Caco-2 (cell line): ENCODE measurements at places on chromosomes 6 and 20. TPM values are rescaled to one million over a fixed set of nuclear protein-coding genes. Genes with fewer than 3 reads are reported as not detected.

- DNase-seq, result no peak
Observed at GRCh38 chr20:18734525-18735189, 78.9 kb upstream of the SCP2D1 start.

GRCh38 chr6:137775720-137776119 lies 91.3 kb upstream of the TNFAIP3 start:
- DNase-seq, result no peak

DNA sequence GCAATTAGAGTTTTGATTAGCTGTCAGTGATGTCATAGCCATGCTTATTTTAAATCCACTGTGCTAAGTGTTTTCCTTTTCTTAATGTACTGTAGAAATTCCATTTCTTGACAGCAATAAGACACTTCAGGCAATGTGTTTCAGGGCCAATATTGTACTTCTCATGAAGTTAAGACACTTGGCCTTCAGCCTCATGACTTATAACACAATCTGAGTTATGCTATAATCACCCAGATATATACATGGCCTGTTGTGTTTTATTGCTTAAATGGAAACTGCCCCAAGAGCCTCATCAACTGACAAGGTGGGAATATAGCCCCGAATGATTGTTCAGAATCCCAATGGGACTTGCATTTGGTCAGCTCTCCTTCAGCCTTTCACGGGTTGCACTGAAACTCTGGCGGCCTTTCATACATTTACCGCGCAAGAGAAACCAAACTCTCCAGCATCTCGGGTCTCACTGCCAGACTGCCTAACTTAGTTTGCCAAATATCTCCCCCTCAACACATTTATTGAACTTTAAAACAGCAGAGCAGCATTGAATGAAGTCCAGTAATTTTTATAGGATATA lies 44.2 kb upstream of the TBX18 start:
- no peak for DNase-seq

DNA sequence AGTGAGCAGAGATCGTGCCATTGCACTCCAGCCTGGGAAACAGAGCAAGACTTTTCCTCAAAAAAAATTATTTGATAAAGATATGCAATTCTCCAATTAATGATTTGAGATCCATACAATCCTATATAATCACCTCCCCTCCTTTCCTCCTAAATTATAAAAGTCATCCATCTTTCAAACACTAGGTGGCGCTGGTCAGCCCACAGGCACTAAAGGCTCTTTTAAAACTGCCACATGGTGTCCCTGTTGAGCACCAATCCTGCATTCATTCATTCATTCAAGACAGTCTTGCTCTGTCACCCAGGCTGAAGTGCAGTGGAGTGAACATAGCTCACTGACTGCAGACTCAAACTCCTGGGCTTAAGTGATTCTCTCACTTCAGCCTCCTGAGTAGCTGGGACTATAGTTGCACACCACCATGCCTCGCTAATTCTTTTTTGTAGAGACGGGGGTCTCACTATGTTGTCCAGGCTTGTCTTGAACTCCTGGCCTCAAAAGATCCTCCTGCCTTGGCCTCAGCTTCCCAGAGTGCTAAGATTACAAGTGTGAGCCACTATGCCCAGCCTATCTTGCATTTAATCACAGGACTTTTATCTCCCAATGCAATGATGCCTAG lies 58.7 kb upstream of the SLC2A12 start:
- peak; percentile 58 for DNase-seq

- no peak for DNase-seq
Observed at GRCh38 chr6:157659536-157660271, 163.3 kb upstream of the SNX9 start.

- no peak for DNase-seq
Observed at GRCh38 chr6:71157345-71157744, 131.3 kb upstream of the OGFRL1 start.

- no peak for DNase-seq
Observed at GRCh38 chr6:24595910-24596525, 50.0 kb downstream of the KIAA0319 start.

GRCh38 chr20:48841196-48841874 lies 13.5 kb upstream of the PREX1 start:
- no peak for DNase-seq

GRCh38 chr6:170147056-170147787 lies 143.7 kb downstream of the DLL1 start:
- DNase-seq, result peak; percentile 22

- DNase-seq, result peak; percentile 81
Observed at GRCh38 chr6:27145731-27146455, 101.6 kb upstream of the PRSS16 start.

GRCh38 chr6:134584847-134585516 lies 267.1 kb upstream of the SGK1 start:
- no peak for DNase-seq

GRCh38 chr20:20788308-20788707 lies 75.9 kb upstream of the RALGAPA2 start:
- no peak for DNase-seq

- no peak for DNase-seq
Observed at GRCh38 chr20:60294632-60295031, 336.4 kb downstream of the CDH26 start.

- no peak for DNase-seq
Observed at GRCh38 chr6:147381712-147382111, 126.8 kb upstream of the SAMD5 start.

DNA sequence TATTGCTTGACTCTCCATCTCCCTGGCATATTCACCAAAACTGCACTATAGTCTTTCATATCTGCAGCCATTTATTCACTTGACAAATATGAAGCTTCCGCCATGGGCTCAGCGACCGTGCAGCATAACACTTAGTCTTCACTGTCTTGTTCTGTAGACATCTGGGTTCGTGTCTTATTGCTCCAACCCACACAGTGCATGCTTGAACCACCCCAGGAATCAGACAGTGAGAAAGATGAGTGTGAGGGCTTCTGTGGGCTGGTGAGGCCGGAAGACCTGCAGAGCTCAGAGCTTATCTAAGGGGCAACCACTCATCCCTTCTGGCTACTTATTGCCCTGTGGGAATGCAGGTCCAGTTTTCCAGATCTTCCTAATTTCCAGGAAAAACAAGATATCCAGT lies 19.9 kb upstream of the FAM50B start:
- DNase-seq, result no peak

DNA sequence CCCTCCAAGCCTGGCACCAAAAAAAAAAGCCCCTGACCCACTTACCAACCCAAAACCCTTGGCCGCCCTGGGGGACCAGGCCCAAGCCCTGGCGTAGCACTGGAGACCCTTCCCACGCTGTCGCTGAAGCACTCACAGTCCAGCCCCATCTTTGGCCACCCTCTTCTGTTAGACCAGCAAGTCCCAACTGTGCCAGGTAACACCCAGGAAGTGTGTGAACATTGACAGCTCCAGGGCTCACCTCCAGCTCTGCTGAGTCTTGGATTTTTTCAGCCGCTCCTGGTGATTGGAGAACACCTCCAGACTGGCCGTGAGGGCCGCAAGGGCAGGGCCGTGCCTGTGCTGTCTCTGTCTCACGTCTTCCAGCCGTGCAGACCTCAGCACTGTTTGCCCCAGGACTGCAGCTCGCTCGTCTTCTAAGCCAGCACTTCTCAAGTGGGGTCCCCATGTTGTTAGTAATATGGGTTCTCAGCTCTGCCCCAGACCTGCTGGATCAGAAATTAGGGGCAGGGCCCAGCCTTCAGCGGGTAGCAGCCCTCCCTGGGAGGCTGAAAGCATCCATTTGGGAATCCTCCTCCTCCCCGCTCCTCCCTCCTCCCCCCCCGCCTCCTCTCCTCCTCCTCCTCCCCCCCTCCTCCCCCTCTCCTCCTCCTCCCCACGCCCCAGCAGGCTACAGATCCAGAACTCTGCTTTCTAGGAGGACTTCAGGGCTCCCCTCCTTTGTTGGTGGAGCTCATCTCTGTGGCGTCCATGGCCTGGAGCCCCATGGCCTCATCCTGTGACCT lies 18.1 kb downstream of the NPEPL1 start:
- DNase-seq, result no peak

DNA sequence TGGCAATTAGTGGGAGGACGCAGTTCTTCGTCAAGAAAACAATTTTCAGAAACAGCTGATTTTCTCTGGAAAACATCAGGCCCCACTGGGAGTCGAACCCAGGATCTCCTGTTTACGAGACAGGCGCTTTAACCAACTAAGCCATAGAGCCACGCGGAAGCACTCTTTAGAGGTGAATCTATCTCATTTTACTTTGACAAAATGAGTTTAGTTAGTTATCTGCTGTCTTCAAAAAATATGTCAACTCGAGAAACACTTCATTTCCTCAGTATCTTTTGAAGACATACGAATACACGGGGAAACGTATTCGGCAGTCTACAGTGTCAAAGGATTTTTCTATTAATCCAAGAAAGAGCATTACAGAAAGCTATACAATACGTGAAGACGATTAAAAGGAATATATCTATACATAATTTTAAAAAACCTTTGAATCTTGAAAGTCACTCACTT lies 26.7 kb downstream of the GPX6 start:
- no peak for DNase-seq

GRCh38 chr6:77686931-77687330 lies 34.1 kb downstream of the MEI4 start:
- DNase-seq, result no peak

DNA sequence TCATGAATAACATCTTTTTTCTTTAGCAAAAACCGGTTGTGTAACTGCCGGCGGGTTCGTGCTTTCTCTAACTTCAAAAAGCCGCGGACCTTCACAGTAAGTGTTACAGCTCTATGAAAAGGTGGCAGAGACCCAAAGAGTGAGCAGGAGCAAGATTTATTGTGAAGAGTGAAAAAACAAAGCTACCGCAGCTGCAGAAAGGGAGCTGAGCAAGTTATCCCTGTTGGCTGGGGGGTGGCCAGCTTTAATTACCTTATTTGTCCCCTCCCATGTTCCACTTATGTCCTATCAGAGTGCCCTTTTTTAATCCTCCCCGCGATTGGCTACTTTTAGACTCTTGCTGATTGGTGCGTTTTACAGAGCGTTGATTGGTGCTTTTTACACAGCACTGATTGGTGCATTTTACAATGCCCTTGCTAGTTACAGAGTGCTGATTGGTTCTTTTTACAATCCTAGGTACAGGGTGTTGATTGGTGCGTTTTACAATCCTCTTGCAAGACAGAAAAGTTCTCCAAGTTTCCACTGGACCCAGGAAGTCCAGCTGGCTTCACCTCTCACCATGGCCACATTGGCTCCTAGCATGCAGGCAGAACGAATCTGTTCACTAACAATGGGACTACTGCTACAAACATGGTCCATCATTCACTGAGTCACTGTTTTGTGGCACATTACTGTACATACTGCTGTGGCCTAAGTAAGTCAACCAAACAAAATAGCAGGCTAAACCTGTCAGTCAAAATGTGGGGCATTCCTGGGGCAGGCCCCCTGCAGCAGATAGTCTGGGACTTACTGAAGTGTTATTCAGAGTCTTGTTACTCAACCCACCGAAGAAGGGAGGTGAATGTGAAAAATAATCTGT lies 52.8 kb downstream of the MYLIP start:
- no peak for DNase-seq

GRCh38 chr20:22974354-22974753 lies 60.8 kb upstream of the SSTR4 start:
- DNase-seq, result peak; percentile 13

- DNase-seq, result no peak
Observed at GRCh38 chr20:18995455-18995854, 181.9 kb downstream of the SCP2D1 start.

The TSHZ2 gene
- 0.07 TPM in 2 replicates for total RNA-seq

The DDRGK1 gene
- 76.3 and 84.8 TPM in 2 replicates for total RNA-seq

The SYNE1 gene
- total RNA-seq, result 20.8 and 23.0 TPM in 2 replicates

The OOEP gene
- not detected in 2 replicates for total RNA-seq

The CRYBG1 gene
- 10.6 and 13.2 TPM in 2 replicates for total RNA-seq

The LINC00237 gene
- total RNA-seq, result 1.5 and 1.8 TPM in 2 replicates

The BMP5 gene
- 0.48 and 0.49 TPM in 2 replicates for total RNA-seq

The RGS17 gene
- not detected in 2 replicates for total RNA-seq

The GPR63 gene
- 0.11 and 0.16 TPM in 2 replicates for total RNA-seq

The MAS1 gene
- not detected in 2 replicates for total RNA-seq

The HRH3 gene
- not detected in 2 replicates for total RNA-seq
